Type B pancreatic cell (in vitro differentiated cells): ENCODE measurements at places on chromosomes 2 and 18. TPM values are rescaled to one million over a fixed set of nuclear protein-coding genes. Genes with fewer than 3 reads are reported as not detected.

The FOXI3 gene
- 1.1 and 2.2 TPM in 2 replicates for total RNA-seq

The NETO1 gene
- 7.0 and 13.3 TPM in 2 replicates for total RNA-seq

The CNGA3 gene
- total RNA-seq: 3.7 and 6.8 TPM in 2 replicates

The PLB1 gene
- 1.9 and 3.4 TPM in 2 replicates for total RNA-seq

The B3GNT7 gene
- total RNA-seq: 6.8 and 14.4 TPM in 2 replicates

The DOCK10 gene
- 1.7 and 3.5 TPM in 2 replicates for total RNA-seq
